ENCODE measurements at places on chromosomes 3 and 15. TPM values are rescaled to one million over a fixed set of nuclear protein-coding genes. Genes with fewer than 3 reads are reported as not detected.

GRCh38 chr15:59298854-59299250, 73.8 kb downstream of the MYO1E start:
- no peak overlapping the region for H3K4me3 ChIP-seq
- no peaks in the 10 kb centered on the region for H3K36me3 ChIP-seq
- H3K27me3 ChIP-seq: no peaks in the 10 kb centered on the region
- no peak overlapping the region for H3K27ac ChIP-seq

GRCh38 chr3:46948830-46949671, 27.5 kb downstream of the CCDC12 start:
- H3K27ac ChIP-seq: peak overlapping the region; percentile 90
- H3K27me3 ChIP-seq: no peaks in the 10 kb centered on the region
- DNase-seq: no peak
- H3K4me3 ChIP-seq: no peak overlapping the region

- H3K4me1 ChIP-seq: no peaks in the 10 kb centered on the region
- no peaks in the 10 kb centered on the region for H3K27me3 ChIP-seq
- no peak for DNase-seq
- no peak overlapping the region for H3K4me3 ChIP-seq
These were observed 343.5 kb downstream of the NEK10 start for GRCh38 chr3:27025718-27026117.

DNA sequence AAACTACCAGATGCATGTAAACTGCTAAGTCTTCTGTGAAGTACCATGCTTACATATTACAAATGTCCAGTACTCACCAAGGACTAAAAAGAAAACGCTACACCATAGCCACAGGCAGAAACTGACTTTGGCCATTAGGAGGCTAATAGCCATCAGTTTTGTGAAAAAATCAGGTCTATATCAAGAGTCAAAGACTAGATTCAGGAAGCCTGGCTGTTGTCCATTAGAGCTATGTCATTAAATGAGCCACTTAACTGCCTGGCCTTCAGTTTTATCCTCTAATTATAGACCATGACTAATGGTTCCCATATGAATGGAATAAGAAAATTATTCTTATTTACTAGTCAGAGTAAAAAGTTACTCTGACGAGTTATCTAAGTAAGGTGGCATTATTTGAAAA, 144.1 kb downstream of the VPS13C start:
- H3K4me1 ChIP-seq: peaks cover 13% of the 10 kb centered on the region
- H3K36me3 ChIP-seq: no peaks in the 10 kb centered on the region
- H3K27me3 ChIP-seq: no peaks in the 10 kb centered on the region
- peak overlapping the region; percentile 57 for H3K27ac ChIP-seq
- DNase-seq: no peak

PCOLCE2 gene
- 4.4 TPM for total RNA-seq

COL7A1 gene
- 5.1 TPM for total RNA-seq

CLDN16 gene
- total RNA-seq: not detected
